ENCODE measurements at places on chromosomes 5 and 9.

- DNase-seq: no peak
These were observed 283.1 kb downstream of the ADAMTS6 start for GRCh38 chr5:65198456-65199120.

DNA sequence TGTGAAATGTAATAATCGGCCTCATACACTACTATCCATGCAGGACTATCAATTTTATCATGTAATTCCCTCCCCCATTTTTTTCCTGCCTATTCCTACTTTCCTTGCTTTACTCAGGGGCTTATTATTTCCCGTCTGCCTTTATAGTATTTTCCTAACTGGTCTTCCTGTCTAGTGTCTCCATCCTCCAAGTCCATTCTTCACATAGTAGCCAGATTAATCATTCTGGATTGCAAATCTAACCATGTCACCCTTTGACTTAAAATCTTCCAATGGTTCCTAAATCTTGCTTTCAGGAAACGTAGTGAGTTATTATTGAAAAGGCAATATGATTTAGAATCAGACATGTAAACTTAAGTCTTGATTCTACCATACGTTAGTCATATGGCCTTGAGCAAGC lies 307.4 kb upstream of the HAPLN1 start:
- no peak for DNase-seq

DNA sequence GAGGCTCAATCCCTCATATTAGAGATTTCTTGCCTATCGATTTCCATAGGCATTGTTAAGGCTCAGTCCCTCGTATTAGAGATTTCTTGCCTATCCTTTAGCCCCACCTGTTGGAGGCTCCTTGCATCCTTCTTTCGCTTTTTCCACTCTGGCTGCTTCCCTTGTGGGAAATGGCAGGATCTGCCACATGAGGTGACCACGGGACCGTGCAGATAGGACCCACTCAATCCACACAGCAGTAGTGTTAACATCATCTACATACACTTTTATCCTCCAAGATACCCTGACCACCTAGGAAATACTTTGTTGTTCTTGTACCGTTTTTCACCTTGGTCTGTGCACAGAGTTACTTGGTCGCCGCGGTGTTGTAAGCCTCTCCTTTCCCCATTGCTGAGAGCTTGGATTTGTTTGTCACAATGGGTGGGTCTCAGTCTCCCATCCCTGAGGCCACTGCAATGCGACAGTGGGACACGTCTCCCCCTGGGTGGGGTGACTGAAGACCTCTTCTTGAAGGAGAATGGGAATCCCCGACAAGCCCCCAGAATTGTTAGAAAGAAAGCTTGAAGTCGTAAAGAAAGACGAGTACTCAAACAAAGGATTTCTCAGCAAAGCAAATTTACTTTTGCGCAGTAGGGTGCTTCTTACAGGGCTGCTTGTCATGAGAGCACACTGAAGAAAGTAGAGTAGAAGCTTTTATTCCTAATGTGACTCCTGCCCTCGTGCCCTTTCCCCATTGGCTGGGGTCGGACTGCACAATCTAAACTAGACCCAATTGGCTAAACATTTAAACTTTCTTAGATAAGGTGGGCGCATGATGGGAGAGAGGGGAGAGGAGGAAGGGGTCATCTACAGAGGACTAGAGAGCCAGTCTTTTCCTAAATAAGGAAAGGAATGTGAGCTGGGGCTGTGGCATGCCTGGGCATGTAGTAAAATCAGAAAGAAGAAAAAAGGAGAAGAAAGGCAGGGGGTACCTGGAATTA lies 19.8 kb downstream of the IFT74 start:
- DNase-seq: no peak

- no peak for DNase-seq
These were observed 16.0 kb downstream of the SH3PXD2B start for GRCh38 chr5:172438319-172438668.

GRCh38 chr5:93381057-93381456 lies 200.0 kb downstream of the NR2F1-AS1 start:
- no peak for DNase-seq

DNA sequence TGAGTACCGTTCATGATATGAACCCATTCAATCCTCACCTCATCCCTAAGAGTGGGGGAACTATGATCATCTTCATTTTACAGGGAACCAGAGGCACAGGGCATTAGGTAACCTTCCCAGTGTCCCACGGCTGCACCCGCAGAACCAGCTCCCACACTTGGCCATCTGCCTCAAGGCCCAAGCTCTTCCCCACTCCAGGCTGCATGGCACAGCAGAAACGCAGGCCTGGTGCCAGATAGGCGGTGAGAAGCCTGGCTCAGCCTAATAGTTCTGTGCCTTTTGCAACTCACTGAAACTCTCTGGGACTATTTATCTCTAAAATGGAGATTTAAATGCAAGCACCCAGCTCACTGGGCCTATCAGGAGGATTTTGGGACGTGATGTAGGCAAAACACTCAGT lies 90.8 kb upstream of the ZNF618 start:
- DNase-seq: no peak

DNA sequence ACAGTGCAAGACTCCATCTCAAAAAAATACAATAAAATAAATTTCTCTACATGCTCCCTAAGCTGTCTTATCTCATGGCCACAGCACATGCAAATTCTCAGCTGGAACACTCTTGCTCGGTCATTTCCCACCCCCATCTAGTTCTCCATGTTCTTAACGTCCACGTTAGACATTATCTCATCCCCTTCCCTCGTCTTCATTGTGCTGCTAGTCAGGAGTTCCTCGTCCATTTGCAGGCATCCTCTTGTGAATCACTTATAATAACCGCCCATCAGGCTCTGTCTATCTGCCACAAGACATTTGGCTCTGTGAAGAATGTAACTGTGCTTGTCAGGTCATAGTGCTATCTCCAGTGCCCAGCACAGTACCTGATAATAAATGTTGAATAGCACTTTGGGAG lies 32.9 kb upstream of the GOLGA1 start:
- no peak for DNase-seq

- DNase-seq: peak; percentile 64
These were observed 4.9 kb downstream of the TRAF1 start for GRCh38 chr9:120921661-120922181.

- DNase-seq: no peak
These were observed 52.8 kb downstream of the CTNND2 start for GRCh38 chr5:11851416-11851815.

GRCh38 chr5:159511570-159511969 lies 181.3 kb upstream of the IL12B start:
- DNase-seq: no peak

- no peak for DNase-seq
These were observed 519.0 kb upstream of the DAB2 start for GRCh38 chr5:39943811-39944210.

DNA sequence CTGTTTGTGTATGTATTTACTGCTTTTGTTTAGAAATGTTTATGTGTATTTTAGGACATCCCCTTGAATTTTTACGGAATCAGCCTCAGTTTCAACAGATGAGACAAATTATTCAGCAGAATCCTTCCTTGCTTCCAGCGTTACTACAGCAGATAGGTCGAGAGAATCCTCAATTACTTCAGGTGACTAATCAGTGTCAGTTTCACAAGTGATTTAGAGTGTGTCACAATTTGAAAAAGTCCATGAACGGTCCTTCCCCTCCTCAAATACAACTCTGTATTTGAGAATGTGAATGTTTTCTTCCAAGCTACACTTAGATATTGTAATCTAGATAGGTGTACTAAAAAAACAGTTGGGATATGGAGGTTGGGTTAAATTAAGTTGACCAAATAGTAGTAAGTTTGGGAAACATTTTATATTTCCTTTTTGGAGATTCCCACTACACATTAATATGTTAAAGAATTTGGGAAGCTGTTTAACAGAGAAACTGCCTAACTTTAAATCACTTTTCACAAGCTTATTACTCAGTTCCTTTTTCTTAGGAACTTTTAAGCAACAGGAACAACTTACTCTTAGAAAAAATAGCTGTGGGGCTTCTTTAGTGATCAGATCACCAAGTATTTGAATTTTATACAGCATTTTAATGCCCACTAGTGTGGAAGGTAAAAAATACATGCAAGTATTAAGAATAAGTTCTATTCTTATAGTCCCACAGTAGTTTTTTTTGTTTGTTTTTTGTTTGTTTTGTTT lies 40.9 kb downstream of the RAD23B start:
- no peak for DNase-seq

DNA sequence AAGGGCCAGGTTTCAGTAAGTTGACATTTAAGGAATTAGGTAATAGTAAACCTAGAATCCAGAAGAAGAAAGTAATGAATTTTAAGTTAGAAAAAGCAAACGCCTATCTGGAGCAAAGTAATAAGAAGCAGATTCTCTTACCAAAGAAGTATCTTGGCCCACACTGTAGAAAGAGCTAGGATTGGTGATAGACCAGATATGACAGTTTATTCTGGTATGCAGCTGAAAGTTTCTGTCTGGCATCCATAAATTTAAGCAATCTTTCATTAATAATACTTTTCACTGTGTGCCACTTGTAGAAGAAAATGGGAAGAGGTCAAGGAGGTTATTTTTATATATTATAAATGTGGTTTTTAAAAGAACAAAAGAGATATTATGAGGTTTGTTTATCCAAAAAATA lies 3.0 kb downstream of the RECK start:
- no peak for DNase-seq

GRCh38 chr5:76836585-76836984 lies 13.2 kb upstream of the S100Z start:
- DNase-seq: no peak

GRCh38 chr5:79628811-79629210 lies 16.6 kb downstream of the TENT2 start:
- DNase-seq: no peak

- no peak for DNase-seq
These were observed 20.1 kb downstream of the NMRK1 start for GRCh38 chr9:75067894-75068293.

GRCh38 chr5:127744241-127744640 lies 41.0 kb downstream of the CCDC192 start:
- DNase-seq: no peak

- DNase-seq: no peak
These were observed 36.0 kb downstream of the TTC1 start for GRCh38 chr5:160044967-160045366.

GRCh38 chr9:77475641-77476473 lies 172.3 kb downstream of the GNA14 start:
- peak; percentile 67 for DNase-seq

- DNase-seq: no peak
These were observed 7.0 kb downstream of the SQSTM1 start for GRCh38 chr5:179827680-179828079.

GRCh38 chr9:3900673-3901318 lies 375.0 kb upstream of the RFX3 start:
- no peak for DNase-seq

GRCh38 chr5:116872986-116873385 lies 298.4 kb upstream of the SEMA6A start:
- no peak for DNase-seq

DNA sequence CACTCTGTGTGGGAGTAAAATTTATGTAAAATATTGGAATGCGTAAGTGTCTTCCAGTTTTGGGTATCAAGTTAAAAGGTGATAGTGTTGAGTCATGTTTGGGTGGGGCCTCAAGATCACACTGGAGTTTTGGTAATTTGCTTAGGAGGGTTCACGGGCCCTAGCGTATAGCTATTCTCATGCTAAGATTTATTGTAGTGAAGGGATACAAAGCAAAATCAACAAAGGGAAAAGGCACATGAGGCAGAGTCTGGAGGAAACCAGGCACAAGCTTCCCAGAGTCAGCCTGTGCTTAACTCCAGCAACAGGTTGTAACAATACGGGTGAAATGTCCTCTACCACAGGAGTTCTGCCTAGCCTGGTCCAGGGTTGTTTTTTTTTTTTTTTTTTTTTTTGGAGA lies 20.2 kb downstream of the HSPA4 start:
- no peak for DNase-seq

DNA sequence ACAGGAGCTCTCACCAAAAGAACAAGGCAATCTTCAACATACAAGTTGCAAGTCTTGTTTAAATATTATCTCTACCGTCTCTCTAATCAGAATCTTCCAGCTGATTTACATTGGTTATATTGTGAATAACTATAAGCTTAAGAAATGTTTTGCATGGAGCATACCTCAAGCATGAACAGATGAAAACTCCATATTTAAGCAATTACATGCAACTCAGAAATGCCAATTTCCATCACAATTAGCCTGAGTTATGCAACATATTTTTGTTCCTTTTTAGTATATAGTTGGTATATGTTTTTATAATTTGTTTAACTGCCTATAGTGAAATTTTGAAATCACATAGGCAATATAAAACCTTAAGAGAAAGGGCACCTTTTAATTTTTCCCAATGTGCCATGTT lies 142.5 kb downstream of the DENND1A start:
- DNase-seq: no peak

GRCh38 chr5:120690621-120691407 lies 226.7 kb downstream of the PRR16 start:
- DNase-seq: no peak

- no peak for DNase-seq
These were observed 33.4 kb downstream of the STC2 start for GRCh38 chr5:173294673-173295320.

GRCh38 chr5:135178476-135179155 lies 144.6 kb upstream of the PITX1 start:
- no peak for DNase-seq

DNA sequence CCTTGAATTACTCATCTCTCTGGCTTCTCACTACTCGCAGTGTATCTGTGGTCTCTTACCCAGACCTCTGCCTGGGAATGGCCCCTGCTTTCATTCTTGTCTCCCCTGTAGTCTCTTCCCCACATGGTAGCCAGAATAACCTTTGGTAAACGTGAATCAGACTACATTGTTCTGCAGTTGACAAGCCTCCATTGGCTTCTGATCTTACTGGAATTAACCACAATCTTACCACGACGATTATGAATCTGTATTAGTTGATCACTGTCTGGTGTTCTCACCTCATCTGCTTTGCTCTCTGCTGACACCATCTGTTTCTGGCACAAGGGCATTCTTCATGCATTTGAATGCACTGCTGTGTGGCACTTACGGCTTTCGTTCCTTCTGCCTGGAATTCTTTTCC lies 781.2 kb downstream of the MTRR start:
- DNase-seq: no peak

DNA sequence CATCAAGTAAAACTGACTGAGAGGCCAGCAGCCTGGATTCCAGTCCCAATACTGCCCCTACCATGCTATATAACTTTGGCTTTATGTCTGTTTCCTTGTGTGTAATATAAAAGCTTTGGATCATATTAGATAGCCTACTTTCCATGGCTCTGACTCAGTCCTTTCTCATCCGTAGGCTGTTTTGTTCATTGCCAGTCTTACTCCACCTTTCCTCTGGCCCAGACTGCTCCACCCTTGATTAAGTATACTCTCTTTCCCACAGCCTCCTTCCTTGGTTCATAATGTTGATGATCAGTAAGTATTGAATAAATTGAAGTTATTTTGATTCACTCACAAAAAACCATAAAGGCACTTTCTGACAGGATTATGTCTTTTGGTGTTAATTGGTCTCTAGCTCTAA lies 1.5 kb upstream of the MRPS30 start:
- DNase-seq: no peak

DNA sequence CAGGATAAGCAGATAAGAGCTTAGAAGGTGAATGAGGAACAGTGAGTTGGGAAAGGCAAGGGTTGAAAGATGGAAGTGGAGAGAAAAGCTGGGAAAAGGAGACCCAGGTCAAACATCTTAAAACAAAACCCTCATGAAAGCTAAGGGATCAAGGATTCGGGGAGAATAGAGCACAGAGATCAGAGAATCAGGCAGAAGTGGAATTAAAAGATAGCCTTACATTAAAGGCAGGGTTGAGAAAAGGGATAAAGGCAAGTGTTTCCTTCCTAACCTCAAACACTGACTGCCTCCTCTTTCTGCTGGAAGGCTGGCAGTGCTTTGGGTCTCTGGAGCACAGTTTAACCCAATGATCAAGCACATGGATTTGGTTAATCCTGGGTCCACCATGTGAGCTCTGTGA lies 28.7 kb upstream of the ACTBL2 start:
- no peak for DNase-seq

GRCh38 chr9:5468850-5469249 lies 18.5 kb downstream of the CD274 start:
- no peak for DNase-seq
